Stimulated activated naive CD8-positive, alpha-beta T cell treated with anti-CD3 and anti-CD28 coated beads, Interleukin-15, Interleukin-2, amounts not matched to agents 100 U/mL and 50 U/mL, for 24 hours (primary cell): ENCODE measurements at places on chromosomes 7 and 10.

DNA sequence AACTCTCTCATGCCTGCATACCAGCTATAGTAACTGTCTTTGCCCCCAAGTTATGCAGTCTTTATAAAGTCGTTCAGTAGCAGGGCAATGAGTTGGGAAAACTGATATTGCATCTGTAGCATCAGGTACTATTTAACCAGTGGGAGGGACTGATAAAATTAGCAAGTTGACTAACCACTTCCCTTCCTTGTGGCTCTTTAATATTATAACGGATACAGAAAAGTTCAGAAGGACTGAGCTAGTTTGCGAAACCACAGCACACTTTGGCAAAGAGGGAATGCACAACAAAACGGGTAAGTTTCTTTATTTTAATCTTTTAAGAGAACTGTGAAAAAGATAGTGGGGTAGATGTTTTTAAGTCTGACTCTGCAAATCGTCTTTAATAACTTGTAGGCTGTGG, 205.3 kb upstream of the HDAC9 start:
- DNase-seq, result no peak

DNA sequence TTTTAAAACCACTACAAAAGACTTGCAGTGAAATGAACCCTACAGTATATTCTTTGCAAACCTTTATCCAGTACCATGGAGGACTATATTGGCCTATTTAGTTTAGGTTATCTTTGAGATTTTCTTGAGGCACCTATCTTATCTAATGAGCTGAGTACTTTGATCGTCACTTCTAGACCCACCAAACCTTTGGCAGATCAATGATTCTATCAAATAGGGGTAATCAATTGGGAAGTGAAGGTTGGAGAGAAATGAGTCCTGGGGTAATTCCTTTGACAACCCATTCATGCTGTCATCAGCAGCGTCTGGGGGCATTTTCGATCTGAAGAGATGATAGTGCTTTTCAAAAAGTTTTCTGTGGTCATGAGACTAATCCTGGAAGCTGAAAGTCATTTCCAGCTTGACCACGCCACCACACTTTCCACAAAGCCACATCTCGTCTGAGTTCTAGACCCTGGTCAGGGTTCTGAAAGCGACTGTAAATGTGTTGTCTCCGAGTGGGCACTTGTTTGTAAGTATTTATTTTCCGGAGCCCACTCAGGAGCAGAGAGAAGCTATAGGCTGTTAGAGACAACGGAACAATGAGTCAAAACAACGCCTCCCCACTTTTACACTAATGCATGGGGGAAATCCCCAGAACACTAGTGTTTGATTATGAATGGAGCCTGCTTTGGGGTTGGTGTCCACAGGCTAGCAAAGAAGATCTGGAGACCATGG, 4.8 kb downstream of the EGR2 start:
- DNase-seq, result peak; percentile 83

DNA sequence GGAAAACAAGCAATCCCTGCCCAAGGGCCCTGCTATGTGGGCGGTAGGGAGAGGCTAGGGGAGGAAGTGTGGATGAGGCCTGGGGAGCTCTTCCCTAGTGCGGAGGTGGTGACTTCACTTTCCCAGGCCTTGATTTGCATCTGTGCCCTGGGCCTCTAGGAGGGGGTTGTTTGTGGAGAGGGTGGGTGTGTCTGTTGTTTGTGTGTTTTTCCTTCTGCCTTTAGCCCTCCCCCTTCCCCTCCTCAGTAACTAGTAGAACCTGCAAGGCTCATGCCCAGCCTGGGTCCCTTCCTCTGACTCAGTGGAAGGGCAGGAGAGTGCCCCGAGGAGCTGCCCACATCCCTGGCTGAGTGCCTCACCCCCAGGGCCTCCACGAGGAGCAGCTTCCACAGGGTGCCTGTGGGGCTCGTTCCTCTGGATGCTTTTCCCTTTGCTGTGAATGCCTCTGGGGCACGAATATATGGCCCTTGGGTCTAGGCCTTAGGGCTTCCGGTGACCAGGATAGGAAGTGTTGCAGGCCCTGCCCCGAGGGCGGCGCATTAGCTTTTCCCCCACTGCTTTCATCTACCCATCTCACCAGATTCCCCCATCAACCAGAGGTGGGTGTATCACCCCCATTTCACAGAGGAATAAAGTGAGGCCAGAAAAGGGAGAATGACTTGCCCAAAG, 89.4 kb upstream of the DUSP5 start:
- DNase-seq, result no peak

GRCh38 chr10:102240467-102241031, 763 bp downstream of the PITX3 start:
- DNase-seq, result no peak

- no peak for DNase-seq
Measured at GRCh38 chr10:103666087-103666761, 172.7 kb downstream of the NEURL1 start.

GRCh38 chr7:116455499-116455898, 44.0 kb upstream of the CAV2 start:
- no peak for DNase-seq

DNA sequence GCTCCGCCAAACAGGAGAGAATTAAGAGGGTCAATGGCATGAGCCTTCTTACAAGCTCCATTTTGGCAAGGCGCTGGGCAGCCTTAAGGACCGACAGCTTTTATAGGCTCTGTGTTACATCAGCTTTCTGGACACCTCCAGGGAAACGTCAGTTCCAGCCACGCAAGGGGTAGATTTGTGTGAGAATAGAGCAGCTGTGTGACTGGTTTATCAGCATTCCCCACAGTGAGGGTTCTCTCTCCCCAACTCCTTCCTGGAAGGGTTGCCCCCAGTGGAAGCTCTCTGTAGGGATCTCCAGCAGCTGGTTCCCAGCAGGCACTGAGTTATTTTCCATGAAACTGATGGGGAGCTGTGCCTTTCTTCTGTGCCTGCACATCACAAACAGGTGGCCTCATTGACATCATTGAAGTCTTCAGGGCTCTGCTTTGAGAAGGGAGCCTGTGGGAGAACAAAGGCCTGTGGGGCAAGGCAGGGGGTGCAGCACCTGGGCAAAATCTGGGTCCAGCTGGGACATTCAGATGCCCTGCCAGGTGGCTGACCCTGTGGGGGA, at the start of gene CUZD1:
CUZD1 (minus strand) TSS at position 75 of the 550 bp plus-strand sequence; CDS start at position 61, 14 bp downstream.
- no peak for DNase-seq

DNA sequence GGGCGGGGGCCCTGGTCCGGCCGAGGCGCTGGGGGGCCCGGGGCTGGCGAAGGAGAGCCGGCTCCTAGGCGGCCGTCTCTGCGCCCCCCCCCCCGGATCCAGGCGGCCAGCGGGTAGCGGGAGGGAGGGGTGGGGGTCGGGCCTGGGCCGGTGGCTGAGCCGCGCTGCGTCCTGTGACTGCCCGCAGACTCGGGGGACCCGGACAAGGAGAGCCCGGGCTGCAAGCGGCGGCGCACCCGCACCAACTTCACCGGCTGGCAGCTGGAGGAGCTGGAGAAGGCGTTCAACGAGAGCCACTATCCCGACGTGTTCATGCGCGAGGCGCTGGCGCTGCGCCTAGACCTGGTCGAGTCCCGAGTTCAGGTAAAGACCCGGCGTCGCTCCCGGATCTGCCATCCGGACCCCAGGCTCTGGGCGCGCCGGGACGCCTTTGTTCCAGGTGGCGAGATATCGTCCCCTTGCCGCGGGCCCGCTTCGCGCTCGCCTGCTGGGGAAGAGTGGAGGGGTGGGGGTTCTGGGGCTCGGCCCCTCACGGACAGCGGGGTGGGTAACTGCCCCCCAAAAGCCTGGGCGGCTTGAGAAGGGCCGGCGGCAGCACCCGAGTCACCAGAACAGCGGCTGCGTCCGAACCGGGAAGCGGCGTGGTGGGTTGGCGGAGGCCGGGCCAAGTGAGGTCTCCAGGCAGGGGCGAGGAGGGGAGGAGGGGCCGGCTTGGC, 819 bp downstream of the UNCX start:
- no peak for DNase-seq

DNA sequence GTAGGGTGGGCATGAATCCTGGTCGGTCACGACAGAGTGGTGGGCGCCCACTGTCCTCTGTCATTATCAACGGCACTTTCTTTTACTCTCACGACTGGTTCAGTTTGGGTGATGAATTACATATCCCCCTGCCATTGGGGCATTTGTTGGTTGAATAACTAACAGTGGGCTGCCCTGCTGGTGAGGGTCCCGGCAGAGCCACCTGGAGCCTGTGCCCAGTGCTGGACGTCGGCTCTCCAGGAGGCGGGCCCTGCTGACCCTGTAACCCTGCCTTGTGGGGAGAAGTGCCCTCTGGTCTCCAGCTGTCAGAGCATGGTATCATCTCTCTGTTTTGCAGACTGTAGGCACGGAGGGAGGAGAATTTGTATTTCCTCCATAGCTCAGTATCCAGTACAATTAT, 199.1 kb downstream of the GLRX3 start:
- DNase-seq, result no peak

DNA sequence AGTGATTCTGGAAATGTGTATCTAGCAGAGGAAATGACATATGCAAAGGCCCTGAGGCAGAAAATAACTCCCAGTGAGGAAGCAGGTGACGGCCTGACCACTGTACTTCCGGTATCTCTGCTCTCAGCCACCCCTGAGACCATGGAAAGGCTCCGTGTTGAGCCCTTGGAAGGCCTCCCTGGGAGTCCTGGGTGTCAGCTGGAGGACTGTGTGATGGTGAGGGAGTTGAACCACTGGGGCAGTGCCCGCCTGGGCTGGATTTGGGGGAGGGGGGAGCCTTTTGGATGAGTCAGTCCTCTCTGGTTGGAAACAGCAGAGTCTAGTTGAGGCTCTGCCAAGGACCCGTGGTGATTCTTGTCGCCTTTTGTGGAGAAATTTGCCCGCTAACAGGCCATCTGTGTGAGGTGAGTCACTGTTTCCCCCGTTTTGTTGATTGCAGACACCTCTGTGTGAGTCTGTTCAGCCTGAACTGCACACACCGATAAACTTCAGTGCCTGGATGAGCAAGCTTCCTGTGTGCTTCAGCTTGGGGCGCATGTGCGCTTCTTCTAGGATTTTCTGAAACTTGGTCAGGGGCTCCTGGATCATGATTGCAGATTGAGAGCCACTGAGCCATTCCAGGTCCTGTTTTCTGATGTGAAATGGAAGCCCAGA, 98.6 kb downstream of the GRK5 start:
- DNase-seq, result peak; percentile 88

- no peak for DNase-seq
Measured at GRCh38 chr7:158999496-158999895, 143.1 kb downstream of the DYNC2I1 start.
